ENCODE measurements at places on chromosomes 3 and 15.

DNA sequence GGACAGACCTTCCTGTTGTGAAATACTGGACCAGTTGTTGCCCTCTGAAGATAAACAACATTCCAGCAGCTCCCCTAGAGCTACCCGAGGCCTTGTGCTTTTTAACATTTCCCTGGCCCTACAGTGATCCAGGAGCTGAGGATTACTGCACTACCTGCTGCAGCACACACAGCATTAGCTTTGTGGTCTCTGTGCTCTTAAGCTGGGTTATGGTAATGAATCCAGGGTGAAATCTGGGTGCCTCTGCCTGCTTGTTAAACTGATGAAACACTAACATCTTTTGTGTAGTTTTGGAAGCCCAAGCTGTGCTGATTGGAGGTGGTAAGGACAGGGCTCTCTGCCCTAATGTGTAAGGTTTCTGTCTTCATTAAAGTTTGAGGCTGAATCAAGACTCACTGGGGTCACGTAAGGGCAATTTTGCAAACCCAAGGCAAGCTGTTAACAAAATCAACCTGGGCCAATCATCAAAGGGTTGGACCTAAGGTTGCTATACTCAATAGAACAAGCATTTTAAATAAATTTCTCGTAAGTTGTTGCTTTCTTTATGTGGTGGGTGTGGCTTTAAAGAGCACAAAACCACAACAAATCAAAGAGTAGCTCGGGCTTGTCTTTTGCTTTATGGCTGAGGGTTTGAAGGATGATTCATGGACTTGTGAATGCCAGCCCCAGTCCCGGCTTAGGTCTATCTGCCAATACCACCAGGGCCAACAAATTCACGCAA is 183.9 kb downstream of the TPRG1 start:
- no peak for DNase-seq

DNA sequence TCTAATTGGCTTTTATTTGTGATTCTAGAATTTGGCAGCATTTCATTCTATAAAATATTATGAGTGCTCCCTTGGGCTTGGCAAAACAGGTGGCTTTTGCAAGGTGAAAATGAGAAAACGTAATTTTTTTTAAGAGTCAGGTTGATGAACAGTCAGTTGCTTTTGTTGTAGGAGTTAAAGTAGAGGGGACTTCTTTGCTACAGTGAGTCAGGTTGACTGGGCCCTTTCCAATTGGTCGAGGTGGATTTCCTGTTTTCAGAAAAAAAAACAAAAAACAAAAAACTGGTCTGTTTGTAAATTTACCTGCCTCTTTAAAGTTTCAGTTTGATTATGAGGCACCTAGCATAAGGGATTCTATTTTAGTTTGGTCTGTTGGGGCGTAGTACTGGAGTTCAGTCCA is 1469.4 kb upstream of the GBE1 start:
- no peak for DNase-seq

- no peak for DNase-seq
Measured at GRCh38 chr15:42832576-42832975, 88.0 kb downstream of the TTBK2 start.

DNA sequence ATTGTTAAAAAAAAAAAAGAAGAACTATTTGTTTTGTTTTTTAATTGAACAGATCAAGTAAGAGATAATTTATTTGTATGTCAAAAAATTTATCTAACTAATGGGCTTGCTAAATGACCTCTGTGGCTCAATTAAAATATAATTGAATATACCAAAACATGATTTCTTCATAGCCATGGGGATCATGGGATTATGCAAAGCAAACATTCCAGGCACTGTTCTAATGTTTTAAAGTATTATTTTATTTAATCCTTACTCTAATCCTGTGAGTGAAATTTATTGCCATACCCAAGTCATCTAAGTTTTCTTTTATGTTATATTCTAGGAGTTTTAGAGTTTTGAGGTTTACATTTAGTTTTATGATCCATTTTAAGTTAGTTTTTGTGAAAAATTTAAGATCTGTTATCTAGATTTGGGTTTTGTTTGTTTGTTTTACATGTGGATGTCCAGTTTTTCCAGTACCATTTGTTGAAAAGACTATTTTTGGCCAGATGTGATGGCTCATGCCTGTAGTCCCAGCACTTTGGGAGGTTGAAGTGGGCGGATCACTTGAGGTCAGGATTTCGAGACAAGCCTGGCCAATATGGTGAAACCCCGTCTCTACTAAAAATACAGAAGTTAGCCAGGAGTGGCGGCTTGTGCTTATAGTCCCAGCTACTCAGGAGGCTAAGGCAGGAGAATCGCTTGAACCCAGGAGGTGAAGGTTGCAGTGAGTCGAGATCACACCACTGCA is 52.3 kb upstream of the CNOT10 start:
- no peak for DNase-seq

DNA sequence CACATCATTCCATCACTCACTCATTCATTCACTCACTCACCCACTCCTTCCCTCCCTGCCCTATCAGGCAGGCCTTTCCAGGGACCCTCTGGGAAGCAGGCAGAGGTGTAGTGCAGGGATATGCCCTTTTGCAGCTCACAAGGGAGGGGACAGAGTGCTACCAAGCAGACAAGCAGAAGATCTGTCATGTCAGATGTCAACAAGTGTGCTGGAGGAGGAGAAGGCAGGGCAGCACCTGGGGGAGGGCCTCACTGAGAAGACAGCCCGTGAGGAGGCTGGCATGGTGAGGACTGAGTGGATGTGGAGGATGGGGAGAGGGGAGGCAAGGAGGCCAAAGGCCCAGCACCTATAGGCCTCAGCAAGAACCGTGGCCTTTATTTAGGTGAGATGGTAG is 15.3 kb downstream of the ABTB1 start:
- DNase-seq: no peak

- no peak for DNase-seq
Measured at GRCh38 chr3:36520241-36521006, 140.1 kb downstream of the STAC start.

DNA sequence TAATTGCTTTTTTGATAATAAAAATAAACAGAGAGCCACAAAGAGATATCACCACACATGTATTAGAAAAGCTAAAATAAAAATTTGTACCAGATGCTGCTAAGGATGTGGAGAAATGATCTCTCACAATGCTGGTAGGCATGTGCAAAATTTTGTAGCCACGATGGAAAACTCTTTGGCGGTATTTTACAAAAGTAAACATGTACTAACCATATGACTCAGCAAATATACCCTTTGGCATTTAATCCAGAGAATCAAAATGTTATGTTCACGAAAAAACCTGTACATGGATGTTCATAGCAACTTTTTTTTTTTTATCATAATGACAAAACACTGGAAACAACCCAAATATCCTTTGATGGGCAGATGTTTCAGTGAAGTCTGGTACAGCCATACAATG is 261.2 kb downstream of the LPP start:
- DNase-seq: no peak

- no peak for DNase-seq
Measured at GRCh38 chr3:186497608-186498007, 46.6 kb downstream of the CRYGS start.

DNA sequence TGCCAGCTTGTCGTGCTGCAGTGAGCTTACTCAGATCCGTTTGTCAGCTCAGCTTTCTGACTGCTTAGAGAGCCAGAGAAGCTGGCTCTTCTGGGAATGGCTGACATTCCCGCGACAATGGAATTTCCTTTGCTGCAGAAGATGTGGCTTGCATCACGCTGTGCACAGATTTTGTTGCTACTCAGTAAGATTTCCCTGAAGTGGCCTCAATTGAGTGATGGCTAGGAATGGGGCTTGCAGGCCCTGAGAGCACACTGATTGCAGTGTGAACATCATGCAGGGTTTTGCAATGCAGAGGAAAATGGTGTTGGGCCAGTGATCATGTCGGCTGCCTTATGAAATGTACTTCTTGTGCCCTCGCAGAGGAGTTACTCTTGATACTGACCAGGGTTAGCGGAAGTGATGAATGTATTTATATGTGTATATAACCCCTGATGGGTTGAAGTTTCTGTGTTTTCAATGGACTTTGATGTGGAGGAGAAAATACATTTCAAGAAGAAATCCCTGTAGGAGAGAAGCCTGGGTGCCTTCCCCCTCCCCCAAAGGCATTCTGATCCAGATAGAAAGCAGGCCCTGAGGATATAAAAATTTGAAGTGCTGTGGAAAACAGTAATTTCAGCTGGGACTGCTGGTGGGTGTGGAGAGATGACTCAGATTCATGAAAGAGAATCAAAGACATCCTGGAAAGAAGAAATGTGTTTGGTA is 102.5 kb upstream of the PDZRN3 start:
- no peak for DNase-seq

GRCh38 chr3:134630506-134630905 is 20.3 kb downstream of the KY start:
- DNase-seq: no peak

- DNase-seq: peak; percentile 66
Measured at GRCh38 chr3:169146179-169146665, 517.3 kb downstream of the MECOM start.
